ENCODE measurements at places on chromosomes 4 and X.

GRCh38 chrX:75051047-75051446 is 105.0 kb downstream of the ABCB7 start:
- DNase-seq, result no peak

GRCh38 chrX:43108828-43109227 is 330.9 kb upstream of the PPP1R2C start:
- no peak for DNase-seq

- no peak for DNase-seq
Observed at GRCh38 chr4:163738521-163738920, 244.0 kb downstream of the TMA16 start.

GRCh38 chr4:108148316-108148715 is 20.4 kb downstream of the LEF1 start:
- DNase-seq, result no peak

- no peak for DNase-seq
Observed at GRCh38 chr4:189198624-189199023, 742.0 kb upstream of the FRG1 start.

DNA sequence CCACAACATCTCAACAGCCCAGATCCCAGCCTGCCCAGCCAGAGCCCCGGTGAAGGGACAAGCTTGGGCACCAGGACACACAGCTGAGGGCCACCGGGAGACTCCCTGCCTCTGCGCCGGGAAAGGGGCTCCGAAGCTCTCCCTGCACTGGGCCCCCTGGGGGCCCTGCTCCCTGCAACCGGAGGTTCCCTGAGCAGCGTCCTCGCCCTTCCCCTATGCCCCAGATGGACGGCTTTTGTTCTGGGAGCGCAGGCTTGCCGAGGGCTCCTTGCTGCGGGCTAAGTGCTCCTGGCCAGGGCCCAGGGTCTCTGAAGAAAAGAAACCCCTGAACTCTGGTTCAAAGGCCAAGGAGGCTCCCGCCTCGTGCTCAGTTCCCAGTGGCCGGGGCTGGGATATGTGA is 899 bp upstream of the ZFP92 start:
- DNase-seq, result no peak

DNA sequence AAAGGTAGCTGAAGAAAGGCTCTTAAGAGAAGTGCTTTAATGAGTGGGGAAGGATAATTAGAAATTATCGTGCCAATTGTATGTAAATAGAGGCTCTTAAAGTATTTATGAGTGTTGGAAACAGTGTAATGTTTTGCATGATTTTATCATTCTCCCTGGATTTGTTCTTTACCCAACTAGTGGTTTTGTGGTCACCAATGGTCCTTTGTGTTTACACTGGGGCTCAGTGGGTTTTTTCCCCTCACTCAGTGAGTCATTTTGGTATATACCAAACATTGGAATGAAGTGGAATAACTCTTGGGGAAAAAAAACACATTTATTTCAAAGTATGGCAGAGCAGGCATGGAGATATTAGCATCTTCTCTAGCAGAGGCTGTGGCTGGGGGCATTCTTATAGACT is 20.8 kb upstream of the LGI2 start:
- DNase-seq, result no peak

- no peak for DNase-seq
Observed at GRCh38 chrX:103734125-103734760, 23.5 kb downstream of the TMEM31 start.

DNA sequence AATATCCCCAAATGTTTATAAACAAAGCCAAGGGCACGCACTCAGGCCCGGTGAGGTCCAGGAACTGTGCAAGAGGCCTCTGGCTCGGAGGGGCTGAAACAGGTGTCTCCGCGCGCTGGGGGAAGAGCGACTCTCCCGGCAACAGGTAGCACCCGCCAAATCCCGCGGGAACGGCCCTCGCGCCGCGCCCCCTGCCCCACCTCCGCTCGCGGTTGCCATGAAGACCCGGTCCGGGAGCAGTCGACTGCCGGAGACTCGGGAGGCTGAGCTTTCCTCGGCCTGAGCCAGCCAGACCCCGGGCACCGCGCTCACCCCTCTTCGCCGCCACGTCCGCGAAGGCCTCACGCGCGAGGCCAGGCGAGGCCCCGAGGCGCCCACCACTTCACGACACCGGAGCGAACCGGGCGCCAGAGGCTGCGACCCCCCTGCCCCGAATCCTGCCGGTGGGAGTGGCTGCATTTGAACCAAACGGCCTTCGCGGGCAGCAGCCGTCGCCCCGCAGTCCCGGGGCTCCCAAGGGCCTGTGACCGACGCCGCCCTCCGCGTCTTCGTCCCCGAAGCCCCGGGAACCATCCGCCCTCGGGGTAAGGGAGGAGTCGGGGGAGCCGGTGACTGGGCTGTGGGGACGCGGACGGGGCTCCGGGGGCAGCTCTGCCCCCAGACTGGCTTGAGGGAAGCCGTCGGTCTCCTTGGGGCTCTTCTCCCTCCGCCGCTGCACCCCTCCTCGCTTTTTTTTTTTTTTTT is at the start of gene NSUN7:
TSS of gene NSUN7 (plus strand) at position 239 of the 744 bp plus-strand sequence. CDS start 739 bp downstream, outside the sequence.
- DNase-seq, result peak; percentile 50

- no peak for DNase-seq
Observed at GRCh38 chr4:98046665-98047064, 96.6 kb downstream of the STPG2 start.

- DNase-seq, result no peak
Observed at GRCh38 chrX:70421618-70422017, 1.5 kb upstream of the GDPD2 start.

- DNase-seq, result no peak
Observed at GRCh38 chr4:62709618-62710252, 1509.6 kb downstream of the ADGRL3 start.

- DNase-seq, result no peak
Observed at GRCh38 chrX:48153769-48154168, 23.3 kb downstream of the SPACA5B start.

GRCh38 chr4:158850800-158851644 is 82.2 kb downstream of the FNIP2 start:
- no peak for DNase-seq

GRCh38 chr4:108810087-108810486 is 47.2 kb upstream of the ETNPPL start:
- no peak for DNase-seq
